Mesenteric fat pad (tissue), 1 donor: ENCODE measurements at places on chromosomes 5 and 9. TPM values are rescaled to one million over a fixed set of nuclear protein-coding genes. Genes with fewer than 3 reads are reported as not detected.

GRCh38 chr9:105193560-105193959 lies 50.9 kb upstream of the SLC44A1 start:
- DNase-seq, result no peak

DNA sequence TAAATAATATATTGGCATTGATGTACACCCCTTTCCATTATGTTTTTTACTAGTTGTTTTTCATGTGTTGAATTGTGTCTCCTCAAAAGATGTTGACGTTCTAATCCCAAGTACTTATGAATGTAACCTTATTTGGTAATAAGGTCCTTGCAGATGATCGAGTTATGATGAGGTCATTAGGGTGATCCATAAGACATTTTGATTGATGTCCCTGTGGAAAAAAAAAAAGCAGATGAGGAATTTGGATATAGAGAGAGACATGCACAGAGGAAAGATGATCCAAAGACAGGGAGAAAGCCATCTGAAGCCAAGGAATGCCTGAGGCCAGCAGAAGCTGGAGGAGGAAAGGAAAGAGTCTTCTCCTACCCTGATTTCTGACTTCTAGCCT lies 632.7 kb downstream of the TLR4 start:
- DNase-seq, result no peak

- DNase-seq, result no peak
Observed at GRCh38 chr5:53430618-53431252, 49.7 kb upstream of the FST start.

GRCh38 chr5:126780165-126780827 lies 3.4 kb downstream of the LMNB1 start:
- no peak for DNase-seq

GRCh38 chr9:121612511-121612998 lies 38.9 kb upstream of the DAB2IP start:
- DNase-seq, result no peak

DNA sequence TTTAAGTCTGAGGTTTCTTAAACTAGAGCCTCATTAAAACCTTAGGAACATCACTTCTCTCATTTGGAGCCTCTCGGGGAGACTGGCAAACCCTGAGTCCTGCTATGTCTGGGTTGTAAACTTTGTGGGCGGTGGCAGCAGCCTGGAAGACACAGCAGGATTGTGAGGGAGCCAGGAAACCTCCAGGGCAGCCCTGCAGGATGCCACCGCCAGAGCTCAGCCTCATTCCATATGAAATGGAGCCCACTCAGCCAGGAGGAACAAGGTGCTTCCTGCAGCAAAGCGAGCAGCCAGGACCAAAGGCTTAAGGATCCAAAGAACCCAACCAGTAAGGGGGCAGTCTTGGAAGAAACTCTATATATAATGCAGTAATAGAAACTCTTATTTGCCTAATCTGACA lies 37.9 kb upstream of the IDNK start:
- no peak for DNase-seq

The CCIN gene
- 0.87 TPM for total RNA-seq

The S1PR3 gene
- total RNA-seq, result 13.9 TPM

The F2RL2 gene
- total RNA-seq, result 0.10 TPM

The NOXA1 gene
- total RNA-seq, result 3.2 TPM

The PAEP gene
- total RNA-seq, result not detected
